ENCODE measurements at places on chromosomes 16 and 17.

GRCh38 chr17:63519972-63520882 lies 2.9 kb upstream of the KCNH6 start:
- DNase-seq = no peak

- DNase-seq = no peak
Observed at GRCh38 chr17:3918372-3919122, 2.3 kb upstream of the P2RX1 start.

DNA sequence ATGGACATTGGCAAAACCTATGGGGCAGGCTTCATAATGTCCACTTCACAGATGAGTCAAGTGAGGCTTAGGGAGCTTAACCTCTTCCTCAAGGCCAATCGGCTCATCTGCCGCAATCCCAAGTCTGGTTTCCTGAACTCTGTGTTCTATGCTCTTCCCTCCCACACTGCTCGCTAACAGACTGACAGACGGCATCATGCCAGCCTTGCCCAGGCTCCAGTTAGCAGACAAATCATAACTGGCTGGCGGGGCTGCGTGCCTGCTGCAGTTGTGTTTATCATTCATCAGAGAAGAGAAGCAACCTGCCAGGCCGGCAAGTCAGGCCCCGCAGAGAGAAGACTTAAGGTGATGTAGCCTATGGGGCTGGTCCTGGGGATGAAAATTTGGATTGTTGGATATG lies 216.2 kb upstream of the ASIC2 start:
- no peak for DNase-seq

GRCh38 chr16:30802936-30803335 lies 15.9 kb upstream of the ZNF629 start:
- DNase-seq = no peak

DNA sequence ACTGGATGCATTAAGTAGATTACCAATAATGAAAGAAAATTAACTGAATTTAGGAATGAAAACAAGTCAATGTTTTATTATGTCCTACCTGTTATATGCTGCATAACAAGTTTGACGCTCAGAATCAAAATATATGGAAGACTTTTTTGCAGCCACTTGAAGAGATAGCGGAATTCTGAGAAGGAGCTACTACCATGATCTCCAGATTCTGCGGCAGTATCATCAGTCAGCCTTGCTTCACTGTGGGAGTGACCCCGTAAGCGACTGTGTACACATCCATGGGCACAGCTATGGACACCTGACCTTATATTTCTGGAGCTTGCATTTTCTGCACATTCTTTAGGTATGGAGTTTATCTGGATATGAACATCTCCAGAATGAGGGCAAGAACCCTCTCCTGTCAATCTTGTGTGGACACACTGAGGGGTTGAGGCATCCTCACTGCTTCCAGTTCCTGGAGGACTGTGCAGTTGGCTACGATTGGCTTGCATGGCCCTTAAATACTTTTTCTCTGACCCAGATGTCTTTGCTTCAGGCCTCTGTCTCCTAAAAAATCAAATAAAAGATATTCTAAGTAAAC lies 1.7 kb downstream of the RNFT1 start:
- DNase-seq = no peak

DNA sequence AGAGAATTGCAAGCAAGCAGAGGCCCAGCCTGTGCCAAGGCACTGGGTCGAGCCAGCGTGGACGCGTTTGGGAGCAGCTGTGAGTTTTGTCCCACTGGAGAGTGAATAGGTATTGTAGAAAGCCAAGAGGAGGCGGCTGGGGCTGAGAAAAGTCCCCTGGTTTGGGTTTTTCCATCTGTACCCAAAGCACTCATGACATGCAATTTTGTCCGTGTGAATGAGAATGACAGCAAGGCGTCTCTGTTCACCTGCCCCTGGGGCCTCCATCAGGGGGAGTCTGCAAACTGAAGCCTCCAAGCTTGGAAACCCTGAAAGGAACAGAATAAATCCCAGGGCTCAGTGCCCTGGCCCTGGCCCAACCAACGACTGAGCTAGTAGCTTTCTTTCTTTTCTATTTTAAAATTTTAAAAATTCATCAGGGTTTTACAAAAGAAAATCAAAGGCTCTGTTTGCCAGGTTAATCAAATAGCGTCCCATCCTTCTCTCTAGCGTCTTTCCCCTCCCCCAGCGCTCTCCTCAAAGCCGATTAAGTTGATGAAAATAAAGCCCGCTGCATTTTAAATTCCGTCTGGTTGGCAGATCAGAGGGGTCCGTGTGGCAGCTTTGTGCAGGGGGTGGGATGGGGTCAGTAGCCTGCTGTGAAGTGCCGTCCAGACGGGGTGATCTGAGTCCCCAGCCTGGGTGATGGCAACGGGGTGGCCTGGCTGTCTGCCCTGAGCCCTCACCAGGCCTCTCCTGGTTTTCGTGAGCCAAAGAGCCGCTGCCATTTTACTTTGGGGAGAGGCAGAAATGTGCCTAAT lies 171.0 kb downstream of the KATNIP start:
- DNase-seq = no peak

DNA sequence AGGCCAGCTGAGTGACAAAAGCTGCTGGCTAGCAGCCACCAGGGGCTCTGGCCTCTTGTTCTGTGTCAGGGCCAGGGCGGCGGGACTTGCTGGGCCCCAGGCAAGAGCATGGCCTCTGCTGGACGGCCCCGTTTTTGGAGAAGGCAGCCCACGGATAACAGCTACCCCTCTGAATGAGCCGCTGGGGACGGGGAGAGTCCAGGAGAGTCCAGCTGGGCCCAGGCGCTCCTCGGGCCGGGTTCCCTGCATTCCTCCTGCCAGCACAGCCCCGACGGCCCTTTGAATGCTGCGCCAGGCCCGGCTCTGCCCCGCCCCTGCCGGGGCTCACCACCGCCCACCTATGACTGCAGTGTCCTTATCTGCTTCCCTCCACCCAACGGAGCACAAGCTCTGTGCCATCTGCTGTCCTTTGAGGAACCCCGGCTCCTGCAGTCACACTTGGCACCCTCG lies 33.4 kb downstream of the SLC7A5 start:
- no peak for DNase-seq

GRCh38 chr17:40412880-40413279 lies 4.8 kb downstream of the TOP2A start:
- no peak for DNase-seq

- no peak for DNase-seq
Observed at GRCh38 chr17:73855720-73856333, 211.6 kb upstream of the SDK2 start.

GRCh38 chr17:69060822-69061221 lies at the start of gene ABCA9:
Gene ABCA9, minus strand, starts transcription at chr17:69060927. Its CDS starts 9,801 bp downstream, at chr17:69051126.
- peak; percentile 40 for DNase-seq

DNA sequence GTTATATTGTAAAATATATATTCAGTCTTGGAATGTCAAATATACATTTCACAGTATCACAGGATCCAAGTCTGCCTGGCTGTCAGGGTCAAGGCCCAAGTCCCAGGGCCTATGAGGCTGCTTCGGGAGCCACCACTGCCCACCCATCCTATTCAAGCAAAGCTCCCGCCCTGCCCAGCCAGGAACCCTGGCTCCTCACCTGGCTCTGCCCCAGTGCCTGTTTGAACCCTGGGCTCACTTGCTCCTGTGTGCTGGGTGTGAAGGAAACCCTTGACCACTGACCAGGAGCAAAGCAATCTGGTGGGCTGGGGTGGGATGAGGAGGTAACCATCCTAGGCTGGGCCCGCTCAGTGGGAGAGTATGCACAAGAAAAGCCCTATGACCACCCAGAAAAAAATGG lies 27.0 kb downstream of the ITGAE start:
- no peak for DNase-seq

GRCh38 chr16:85639529-85640253 lies 26.6 kb downstream of the GSE1 start:
- DNase-seq = no peak

DNA sequence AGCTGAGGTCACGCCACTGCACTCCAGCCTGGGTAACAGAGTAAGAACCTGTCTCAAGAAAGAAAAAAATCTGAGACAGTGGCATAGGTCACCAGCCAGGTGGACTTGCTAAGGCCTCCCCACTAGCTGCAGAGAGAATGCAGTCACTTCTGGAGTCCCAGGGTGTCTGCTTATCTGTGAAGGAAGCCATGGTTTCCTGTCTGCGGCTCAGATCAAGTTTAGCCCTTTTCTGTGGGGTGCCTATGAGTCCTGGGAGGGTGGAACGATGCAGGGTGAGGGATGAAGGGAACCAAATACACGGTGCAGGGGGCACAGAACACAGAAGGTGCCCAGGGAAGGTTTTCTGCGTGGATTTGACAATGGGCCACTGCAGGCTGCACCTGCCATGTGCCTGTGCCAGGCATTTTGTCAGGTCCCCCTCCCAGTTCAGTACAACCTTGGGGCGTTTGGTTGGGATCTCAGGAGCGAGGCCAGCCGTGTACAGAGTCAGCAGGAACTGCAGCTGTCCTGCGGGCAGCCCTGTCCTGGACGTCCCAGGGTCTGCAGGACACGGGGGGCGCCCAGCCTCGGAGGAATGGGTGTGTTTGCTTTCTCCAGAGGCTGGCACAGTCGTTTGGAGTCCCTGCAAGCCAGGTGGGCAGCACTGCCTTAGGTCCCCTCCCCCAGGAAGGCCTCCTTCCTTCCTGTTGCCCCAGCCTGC lies 41.8 kb downstream of the RAB11FIP4 start:
- DNase-seq = no peak

DNA sequence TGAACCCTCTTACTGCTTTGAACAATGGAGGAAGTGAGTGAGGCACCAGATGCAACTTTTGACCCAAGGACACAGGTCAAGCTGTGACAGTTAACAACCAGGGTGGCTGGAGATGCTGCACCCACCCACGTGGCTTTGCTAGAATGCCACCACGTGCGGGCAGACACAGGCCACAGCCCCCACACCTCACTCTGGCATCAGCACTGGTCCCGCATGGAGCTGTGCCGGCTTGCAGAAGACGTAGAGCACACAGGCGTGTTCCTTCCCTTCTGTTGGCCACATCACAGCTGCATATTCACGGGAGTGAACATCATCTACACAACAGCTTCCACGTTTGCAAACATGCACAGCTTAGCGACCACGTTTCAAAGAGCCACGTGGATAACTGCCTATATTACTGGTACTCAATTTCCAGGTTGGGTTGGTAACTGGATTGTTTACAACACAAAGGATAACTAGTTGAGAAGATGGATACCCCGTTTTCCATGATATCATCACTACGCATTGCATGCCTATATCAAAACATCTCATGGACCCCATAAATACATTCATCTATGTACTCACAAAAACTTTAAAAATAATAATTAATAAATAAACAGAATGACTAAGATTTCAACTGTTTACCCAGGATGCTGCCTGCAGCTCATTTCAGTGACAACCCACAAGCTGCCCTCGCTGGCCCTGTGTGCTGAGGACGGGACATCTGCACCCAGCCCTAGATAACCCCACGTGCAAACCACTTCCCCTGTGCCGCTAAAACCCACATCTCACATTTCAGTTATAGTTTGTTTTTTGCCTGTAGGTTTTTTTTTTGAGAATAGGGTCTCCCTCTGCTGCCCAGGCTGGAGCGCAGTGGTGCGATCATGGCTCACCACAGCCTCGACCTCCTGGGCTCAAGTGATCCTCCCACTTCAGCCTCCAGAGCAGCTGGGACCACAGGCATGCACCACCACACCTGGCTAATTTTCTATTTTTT lies 132.0 kb downstream of the ANKRD11 start:
- no peak for DNase-seq

DNA sequence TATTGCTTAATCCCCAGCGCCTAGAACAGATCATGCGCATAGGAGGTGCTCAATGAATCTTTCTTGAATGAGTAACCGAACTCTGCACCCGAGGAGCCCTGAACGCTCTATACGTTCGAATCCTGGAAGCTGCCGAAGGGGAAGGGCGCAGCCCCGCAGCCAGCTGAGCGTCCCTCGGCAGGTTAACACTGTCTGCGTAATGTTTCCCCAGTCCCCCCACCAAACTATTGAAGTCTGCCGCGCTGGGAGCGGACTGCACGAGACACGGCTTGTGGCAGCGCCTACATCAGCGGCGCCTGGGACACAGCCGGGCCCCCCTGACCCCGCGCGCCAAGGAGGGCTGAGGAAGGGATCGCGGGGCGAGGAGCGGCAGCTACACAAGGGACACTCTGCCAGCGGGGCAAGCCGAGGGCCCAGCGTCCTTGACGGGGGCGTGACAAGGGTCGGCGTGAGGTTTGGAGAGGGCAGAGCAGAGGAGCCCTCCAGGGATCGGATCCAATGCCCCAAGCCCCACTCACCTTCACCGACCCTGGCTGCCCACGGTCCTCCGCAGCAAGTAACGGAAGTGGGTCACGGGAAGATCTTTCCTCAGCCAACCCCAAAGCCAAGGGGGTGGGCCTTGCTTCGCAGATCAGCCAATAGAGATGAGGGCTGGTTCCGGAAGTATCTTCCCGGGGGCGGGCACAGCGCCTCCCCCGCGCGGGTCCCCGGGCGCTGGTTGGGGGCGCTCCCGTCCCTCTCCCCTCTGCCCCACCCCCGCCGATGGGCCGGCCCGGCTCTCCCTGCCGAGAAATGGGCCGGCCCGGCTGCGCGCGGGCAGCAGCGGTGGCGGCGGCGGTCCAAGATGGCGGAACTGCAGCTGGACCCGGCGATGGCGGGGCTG lies at the start of the genes ATP5PD and KCTD2:
TSS of gene ATP5PD (minus strand) at position 563 of the 883 bp plus-strand sequence. CDS start 4,319 bp downstream, outside the sequence.
TSS of gene KCTD2 (plus strand) at position 819 of the 883 bp plus-strand sequence. CDS start at position 845, 26 bp downstream.
- peak; percentile 88 for DNase-seq

DNA sequence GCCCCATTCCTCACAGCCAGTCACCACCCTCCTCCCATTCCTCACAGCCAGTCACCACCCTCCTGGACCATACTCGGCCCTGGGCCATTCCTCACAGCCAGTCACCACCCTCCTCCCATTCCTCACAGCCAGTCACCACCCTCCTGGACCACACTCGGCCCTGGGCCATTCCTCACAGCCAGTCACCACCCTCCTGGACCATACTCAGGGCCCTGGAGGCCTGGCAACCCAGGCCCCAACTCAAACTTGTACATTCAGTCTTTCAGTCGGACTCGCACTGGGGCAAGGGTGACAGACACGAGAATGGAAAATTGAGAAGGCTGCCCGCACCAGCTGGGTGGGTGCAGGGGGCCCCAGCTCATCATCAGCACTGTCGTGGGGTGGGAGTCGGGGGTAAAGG lies 30.4 kb upstream of the FOXK2 start:
- no peak for DNase-seq

DNA sequence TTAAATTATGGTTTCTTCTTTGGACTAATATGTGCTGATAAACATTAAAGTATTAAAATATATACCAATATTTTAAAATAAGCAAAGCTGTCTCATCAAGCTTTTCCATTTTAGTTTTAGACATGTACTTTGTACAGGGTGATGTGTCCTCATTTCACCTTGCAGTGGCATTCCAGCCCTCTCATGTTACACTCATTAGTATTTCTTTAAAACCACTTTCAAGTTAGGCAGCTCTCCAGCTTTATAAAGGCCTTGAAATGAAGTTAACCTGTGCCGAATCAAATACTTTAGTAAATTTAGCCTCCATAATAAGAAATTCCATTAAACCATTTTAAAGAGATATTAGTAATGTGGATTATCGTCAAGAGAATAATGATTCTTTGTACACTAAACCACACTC lies 107.6 kb upstream of the HLF start:
- DNase-seq = no peak

GRCh38 chr17:81535007-81535328 lies 6.8 kb downstream of the FSCN2 start:
- DNase-seq = no peak

GRCh38 chr17:56292578-56292977 lies 139.3 kb downstream of the ANKFN1 start:
- no peak for DNase-seq
